ENCODE measurements at places on chromosomes 2 and 18. TPM values are rescaled to one million over a fixed set of nuclear protein-coding genes. Genes with fewer than 3 reads are reported as not detected.
A peak's percentile ranks its signal among the peaks of the same experiment; 100 is the strongest.

DNA sequence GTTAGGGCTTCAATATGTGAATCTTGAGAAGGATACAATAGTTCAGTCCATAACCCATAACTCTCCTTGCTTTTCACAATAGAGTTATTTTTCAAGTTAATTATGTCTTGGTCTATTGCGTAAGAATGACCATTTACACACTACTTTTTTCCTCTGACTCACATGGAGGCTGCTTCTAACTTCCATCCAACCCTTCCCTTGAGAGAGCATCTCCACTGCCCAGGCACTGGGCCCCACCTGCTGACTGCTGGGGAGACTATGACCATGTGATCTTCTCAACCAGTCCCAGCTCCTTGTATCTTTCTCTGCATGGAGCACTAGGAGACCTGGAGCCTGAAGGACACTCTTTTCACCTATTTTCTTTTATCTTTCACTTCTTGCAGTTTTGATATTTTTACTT lies 251.5 kb downstream of the GPD2 start:
- DNase-seq: no peak
- H3K4me1 ChIP-seq: no peaks in the 10 kb centered on the region
- H3K27ac ChIP-seq: no peak overlapping the region
- H3K4me3 ChIP-seq: no peak overlapping the region
- H3K27me3 ChIP-seq: no peaks in the 10 kb centered on the region
- H3K36me3 ChIP-seq: no peaks in the 10 kb centered on the region

ANKRD30B gene
- under 0.01 TPM for total RNA-seq

DNA sequence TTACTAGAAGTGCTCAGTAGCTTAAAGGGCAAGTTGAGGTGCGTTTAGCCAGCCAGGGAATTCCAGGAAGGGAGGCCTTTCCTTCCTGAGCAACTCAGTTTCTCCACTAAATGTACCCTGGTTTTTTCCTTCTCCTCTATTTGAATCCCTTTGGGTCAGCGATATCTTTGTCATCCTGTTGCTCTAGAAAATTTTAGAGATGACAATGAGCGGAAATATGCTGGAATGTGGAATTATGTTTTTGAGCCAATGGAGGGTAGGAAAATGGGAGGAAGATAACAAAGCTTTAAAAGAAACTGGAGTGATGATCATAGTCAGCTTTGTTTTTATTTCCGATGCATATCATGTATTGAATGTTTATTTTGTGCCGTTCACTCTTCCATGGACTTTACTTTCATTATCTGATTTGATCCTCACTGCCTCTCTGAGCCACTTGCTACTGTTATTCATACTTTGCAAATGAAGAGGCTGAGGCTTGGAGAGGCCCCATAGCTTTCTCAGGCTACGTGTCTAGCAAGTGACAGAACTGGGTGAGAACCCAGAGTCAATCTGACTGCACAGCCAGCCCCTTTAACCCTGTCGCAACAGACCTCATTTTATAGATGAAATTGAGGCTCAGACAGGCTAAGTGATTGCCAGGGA lies 67.3 kb downstream of the NTSR2 start:
- H3K4me1 ChIP-seq: no peaks in the 10 kb centered on the region
- H3K4me3 ChIP-seq: no peak overlapping the region
- no peak for DNase-seq
- H3K36me3 ChIP-seq: no peaks in the 10 kb centered on the region
- H3K27me3 ChIP-seq: peaks cover 8% of the 10 kb centered on the region
- H3K27ac ChIP-seq: no peak overlapping the region

DNA sequence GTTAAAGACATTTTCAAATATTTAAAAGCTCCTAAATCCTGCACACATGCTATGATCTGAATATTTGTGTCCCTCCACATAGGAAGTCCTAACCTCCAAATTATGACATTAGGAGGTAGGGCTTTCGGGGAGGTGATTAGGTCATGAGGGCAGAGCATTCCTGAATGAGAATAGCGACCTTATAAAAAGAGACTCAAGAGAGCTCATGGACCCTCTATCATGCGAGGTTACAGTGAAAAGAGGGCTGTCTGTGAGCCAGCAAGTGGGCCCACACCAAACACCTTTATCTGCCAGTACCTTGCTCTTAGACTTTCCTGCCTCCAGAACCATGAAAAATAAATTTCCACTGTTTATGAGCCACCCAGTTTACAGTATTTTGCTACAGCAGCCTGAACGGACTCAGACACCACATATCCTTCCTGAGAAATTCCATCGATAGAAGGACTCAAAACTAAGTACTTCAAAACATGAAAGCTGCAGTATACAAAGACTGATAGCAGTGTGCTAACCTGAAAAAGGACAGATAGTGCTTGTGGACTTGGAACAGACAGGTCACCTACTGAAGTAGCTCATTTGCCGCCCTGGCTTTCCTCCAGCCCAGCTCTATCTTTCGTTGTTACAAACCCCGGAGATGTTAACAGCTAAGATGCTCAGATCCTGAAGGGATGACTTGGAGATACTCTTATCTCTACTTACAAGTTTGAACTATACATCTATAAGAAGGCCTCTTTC lies 13.8 kb downstream of the FAM210A start:
- DNase-seq: no peak
- no peak overlapping the region for H3K4me3 ChIP-seq
- H3K27me3 ChIP-seq: no peaks in the 10 kb centered on the region
- no peaks in the 10 kb centered on the region for H3K4me1 ChIP-seq
- no peaks in the 10 kb centered on the region for H3K36me3 ChIP-seq

GRCh38 chr2:16392647-16393499 lies 272.8 kb downstream of the CYRIA start:
- no peak for DNase-seq
- no peaks in the 10 kb centered on the region for H3K36me3 ChIP-seq
- no peaks in the 10 kb centered on the region for H3K27me3 ChIP-seq
- H3K4me1 ChIP-seq: no peaks in the 10 kb centered on the region

C2orf81 gene
- total RNA-seq: 1.5 TPM

EML6 gene
- 1.3 TPM for total RNA-seq

RFX8 gene
- total RNA-seq: 2.6 TPM

LIMS4 gene
- 0.26 TPM for total RNA-seq

PDE11A gene
- not detected for total RNA-seq

STAT1 gene
- 101 TPM for total RNA-seq

GRCh38 chr2:207926133-207926988 lies 99.0 kb downstream of the PLEKHM3 start:
- no peak overlapping the region for H3K4me3 ChIP-seq
- H3K27ac ChIP-seq: no peak overlapping the region
- no peaks in the 10 kb centered on the region for H3K36me3 ChIP-seq
- DNase-seq: peak; percentile 83
- no peaks in the 10 kb centered on the region for H3K27me3 ChIP-seq

DNA sequence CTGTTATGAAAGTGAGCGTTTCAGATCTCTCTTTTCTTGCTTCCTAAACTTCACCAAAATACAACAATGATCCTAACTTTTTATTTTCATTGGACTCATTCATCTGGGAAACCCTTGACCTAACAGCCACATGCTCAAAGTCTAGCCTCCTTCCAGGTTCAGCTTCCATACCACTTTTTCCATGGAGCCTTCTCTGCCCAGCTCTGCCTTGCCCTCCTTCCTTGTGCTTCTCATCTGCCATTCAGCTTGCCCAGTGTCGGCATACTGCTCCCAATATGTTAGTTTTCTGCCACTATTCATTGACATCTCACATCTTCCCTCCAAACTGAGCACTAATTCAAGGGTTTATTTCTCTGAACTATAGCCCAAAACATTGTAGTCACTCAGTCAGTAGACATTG lies 214.7 kb downstream of the RAD51AP2 start:
- no peak overlapping the region for H3K4me3 ChIP-seq
- H3K27ac ChIP-seq: peak overlapping the region; percentile 57
- peak; percentile 36 for DNase-seq
- H3K27me3 ChIP-seq: no peaks in the 10 kb centered on the region
- peaks cover 10% of the 10 kb centered on the region for H3K4me1 ChIP-seq

HOXD9 gene
- not detected for total RNA-seq

DNA sequence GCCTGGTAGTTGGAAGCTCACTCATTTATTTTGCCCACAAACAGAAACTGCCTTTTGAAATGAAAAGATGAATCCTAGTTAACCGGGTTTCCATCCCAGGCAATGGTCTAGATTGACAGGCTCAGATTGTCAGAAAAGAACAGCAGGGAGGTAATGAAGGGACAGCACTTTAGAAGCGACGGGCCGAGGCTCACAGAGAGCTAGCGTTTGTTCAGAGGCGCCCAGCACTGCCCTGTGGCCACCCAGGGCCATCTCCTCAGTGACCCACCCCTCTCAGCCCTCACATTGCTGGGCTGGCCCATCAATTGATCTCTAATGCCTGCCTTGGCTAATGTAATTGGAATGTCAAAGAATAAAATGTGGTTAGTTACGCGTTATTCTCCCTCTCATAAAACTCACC lies 304.8 kb downstream of the CDCA7 start:
- peaks cover 12% of the 10 kb centered on the region for H3K4me1 ChIP-seq
- H3K4me3 ChIP-seq: no peak overlapping the region
- DNase-seq: peak; percentile 39
- H3K36me3 ChIP-seq: no peaks in the 10 kb centered on the region

DNA sequence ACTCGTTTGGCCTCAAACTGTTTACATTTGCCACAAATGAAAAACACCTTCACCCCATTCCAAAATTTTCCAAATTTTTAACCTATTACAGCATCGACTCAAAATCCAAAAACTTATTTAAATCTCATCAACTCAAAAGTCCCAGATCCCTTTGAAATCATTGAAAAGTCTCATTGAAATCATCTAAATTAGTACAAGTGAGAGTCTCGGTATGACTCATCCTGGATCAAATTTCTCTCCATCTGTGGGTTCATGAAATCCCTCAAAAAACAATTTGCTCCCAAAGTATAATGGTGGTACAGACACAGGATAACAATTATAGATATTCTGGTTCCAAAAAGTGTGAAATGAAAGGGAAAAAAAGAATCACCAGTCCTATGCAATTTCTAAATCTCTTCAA lies 65.1 kb downstream of the LRP1B start:
- H3K4me1 ChIP-seq: no peaks in the 10 kb centered on the region
- DNase-seq: peak; percentile 36
- H3K27ac ChIP-seq: no peak overlapping the region

GRCh38 chr18:21389283-21389682 lies 147.3 kb downstream of the GREB1L start:
- no peak overlapping the region for H3K27ac ChIP-seq
- H3K4me3 ChIP-seq: no peak overlapping the region
- no peak for DNase-seq
- H3K4me1 ChIP-seq: no peaks in the 10 kb centered on the region

VIT gene
- 0.77 TPM for total RNA-seq

DNA sequence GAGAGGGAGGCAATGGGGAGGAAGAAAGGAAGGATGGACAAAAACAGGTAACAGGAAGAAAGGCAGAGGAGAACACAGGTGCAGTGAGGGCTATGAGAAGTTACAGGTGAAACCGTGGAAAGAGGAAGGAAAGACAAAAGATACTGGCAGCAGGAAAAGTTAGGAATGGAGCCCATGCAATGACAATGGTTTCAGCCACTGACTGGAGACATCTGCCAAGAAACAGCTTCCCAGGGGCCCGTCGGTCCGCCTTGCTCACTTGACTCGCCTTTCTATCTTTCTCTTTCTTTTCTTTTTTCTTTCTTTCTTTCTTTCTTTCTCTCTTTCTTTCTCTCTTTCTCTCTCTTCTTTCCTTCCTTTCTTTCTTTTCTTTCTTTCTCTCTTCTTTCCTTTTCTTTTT lies 37.5 kb downstream of the ST8SIA5 start:
- H3K27ac ChIP-seq: peak overlapping the region; percentile 45
- H3K27me3 ChIP-seq: no peaks in the 10 kb centered on the region
- no peaks in the 10 kb centered on the region for H3K36me3 ChIP-seq
- H3K4me3 ChIP-seq: no peak overlapping the region
- peaks cover 3% of the 10 kb centered on the region for H3K4me1 ChIP-seq

DNA sequence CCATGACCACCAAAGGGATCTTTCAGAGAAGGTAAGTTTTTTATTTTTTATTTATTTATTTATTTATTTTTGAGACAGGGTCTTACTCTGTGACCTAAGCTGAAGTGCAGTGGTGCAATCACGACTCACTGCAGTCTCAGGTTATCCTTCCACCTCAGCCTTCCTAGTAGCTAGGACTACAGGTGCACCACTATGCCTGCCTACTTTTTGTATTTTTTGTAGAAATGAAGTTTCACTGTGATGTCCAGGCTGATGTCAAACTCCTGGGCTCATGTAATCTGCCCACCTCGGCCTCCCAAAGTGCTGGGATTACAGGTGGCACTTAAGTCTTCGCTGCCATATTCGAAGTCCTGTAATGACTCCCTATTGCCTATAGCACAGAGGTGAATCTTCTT lies 342.5 kb downstream of the CYRIA start:
- H3K4me3 ChIP-seq: no peak overlapping the region
- H3K27me3 ChIP-seq: no peaks in the 10 kb centered on the region
- DNase-seq: no peak
- no peaks in the 10 kb centered on the region for H3K4me1 ChIP-seq

DNA sequence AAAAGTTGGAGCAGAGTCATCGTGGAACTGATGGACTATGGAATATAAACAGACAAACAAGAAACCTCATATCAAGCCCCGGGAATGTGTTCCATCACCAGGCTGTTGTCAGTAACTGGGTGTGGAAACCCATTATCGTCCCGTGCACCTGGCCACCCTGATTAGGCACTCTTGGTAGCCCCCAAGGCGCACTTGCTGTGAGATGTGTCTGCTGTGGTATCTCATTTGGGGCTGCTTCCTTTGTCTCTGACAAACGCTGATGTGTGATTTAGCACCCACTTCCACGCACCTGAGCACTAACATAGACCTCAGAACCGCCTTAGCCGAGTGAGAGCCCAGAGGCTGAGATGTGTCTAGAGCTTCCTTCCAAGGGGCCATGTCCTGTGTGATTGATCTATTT lies 96.3 kb downstream of the PRPF40A start:
- H3K36me3 ChIP-seq: peaks cover 4% of the 10 kb centered on the region
- no peaks in the 10 kb centered on the region for H3K27me3 ChIP-seq
- DNase-seq: no peak
- H3K4me1 ChIP-seq: peaks cover 2% of the 10 kb centered on the region

- H3K4me3 ChIP-seq: no peak overlapping the region
- H3K27ac ChIP-seq: no peak overlapping the region
- H3K4me1 ChIP-seq: no peaks in the 10 kb centered on the region
- no peaks in the 10 kb centered on the region for H3K36me3 ChIP-seq
Observed at GRCh38 chr2:73291093-73291460, 2.3 kb downstream of the EGR4 start.

GMPPA gene
- 36.5 TPM for total RNA-seq

GRCh38 chr18:24814521-24814920 lies 354.1 kb downstream of the HRH4 start:
- peaks cover 1% of the 10 kb centered on the region for H3K27me3 ChIP-seq
- no peak for DNase-seq

GRCh38 chr2:8331068-8331467 lies 350.8 kb upstream of the ID2 start:
- H3K4me1 ChIP-seq: no peaks in the 10 kb centered on the region
- no peak for DNase-seq
- no peak overlapping the region for H3K4me3 ChIP-seq
- no peak overlapping the region for H3K27ac ChIP-seq
- no peaks in the 10 kb centered on the region for H3K36me3 ChIP-seq

ZSWIM2 gene
- total RNA-seq: under 0.01 TPM

Data from fibroblast of lung (primary cell).